ENCODE measurements at places on chromosomes 1 and 21. TPM values are rescaled to one million over a fixed set of nuclear protein-coding genes. Genes with fewer than 3 reads are reported as not detected.
A peak's percentile ranks its signal among the peaks of the same experiment; 100 is the strongest.

DNA sequence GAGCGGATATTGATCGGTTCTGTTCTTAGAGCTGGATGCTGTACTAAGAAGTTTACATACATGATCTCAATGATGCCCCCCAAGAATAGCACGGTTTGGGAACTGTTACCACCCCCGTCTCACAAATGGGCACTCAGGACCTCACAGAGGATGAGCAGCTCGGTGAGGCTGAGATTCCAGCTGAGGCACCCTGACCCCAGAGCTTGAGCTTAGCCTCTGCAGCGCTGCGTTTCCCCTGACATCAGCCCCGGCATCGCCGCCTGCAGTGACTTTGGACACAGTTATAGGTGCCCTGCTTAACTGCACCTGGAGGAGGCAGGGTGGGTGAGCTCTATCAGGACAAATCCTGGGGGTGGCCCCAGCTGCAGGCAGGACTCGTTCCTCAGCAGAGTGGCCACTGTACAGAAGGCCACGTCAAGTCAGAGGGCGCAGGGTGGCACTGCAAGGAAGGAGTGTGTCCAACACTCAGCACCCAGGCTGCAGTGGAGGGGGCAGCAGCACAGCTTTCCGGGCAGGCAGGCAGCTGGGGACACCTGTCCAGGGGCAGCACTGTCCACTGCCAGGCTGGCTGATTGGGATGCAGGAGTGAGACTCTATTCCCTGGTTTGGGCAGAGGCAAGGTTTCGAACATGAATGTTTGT lies 65.8 kb upstream of the ABCG1 start:
- no peak for DNase-seq

NUF2 gene
- total RNA-seq: 58.4 TPM

GRCh38 chr1:22884806-22885530 lies 87.7 kb downstream of the LACTBL1 start:
- DNase-seq: peak; percentile 20

DNA sequence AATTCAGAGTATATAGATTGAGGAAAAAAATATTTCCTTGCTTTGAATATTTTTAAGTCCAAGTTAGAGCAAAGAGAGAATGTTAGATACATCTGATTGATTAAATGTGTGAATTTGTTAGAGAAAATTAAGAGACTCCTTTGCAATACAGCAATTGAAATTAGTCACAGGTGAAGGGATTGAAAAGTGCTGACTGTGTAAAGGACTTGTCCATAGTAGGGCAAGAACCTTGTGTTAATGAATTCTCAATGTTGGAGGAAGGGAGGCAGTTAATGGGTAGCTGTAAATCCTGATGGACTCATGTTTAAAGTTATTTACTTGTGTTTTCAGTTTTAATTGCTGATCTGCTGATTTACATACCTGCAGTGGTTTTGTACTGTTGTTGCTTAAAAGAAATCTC lies 38.6 kb downstream of the ALG6 start:
- no peak for DNase-seq

DNA sequence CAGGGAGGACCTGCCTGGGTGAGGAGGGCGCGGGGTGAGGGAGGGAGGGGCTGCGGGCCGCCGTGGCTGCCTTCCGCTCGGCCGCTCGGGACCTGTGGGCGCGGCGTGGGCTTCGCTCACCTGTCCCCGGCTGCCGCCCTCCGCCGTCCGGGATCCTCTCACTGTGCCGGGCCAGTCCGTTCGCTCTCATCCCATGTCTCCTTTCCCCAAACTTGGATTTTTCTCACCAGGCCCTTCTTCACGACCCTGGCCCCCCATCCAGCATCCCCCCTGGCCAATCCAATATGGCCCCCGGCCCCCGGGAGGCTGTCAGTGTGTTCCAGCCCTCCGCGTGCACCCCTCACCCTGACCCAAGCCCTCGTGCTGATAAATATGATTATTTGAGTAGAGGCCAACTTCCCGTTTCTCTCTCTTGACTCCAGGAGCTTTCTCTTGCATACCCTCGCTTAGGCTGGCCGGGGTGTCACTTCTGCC lies 362 bp downstream of the ZBTB48 start:
- no peak for DNase-seq

GRCh38 chr1:99535470-99536164 lies 110.3 kb upstream of the PALMD start:
- DNase-seq: no peak
